ENCODE measurements at places on chromosomes 7 and 10.

DNA sequence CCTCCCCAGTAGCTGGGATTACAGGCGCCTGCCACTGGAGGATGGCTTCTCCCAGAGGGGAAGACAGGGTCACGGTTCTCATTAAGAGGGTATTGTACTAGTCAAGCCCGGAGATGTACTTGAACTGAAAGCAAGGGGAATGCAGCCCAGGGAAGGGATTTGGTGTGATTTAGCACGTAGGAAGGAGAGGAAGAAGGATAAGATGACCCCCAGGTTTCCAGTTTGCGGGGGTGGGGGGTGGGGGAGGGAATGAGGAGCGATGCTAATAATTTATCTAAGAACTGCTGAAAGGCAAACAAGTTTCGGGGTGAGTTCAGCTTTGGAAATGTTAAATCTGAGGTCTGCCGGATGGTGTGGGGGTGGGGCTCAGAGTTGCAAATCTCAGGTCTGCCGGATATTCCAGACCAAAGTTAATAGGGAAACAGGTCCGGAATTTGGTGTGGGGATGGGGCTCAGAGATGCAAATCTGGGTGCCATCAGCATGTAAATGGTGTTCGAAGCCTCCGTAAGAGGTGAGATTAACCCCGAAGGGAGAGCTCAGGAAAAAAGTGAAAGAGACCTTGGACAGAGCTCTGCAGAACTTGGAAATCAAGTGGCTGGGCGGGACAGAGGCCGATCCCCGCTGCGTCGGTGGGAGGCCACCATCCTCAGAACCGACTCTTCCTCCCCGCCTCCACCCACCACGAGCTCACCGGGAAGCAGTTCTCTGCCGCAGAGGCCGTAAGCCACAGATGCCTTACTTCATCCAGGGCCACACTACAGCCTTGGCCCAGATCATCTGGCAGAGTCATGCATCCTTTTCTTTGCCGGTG is 1.6 kb upstream of the SEPHS1 start:
- no peak for DNase-seq

- no peak for DNase-seq
These were observed 149.2 kb downstream of the XPNPEP1 start for GRCh38 chr10:109774121-109774440.

DNA sequence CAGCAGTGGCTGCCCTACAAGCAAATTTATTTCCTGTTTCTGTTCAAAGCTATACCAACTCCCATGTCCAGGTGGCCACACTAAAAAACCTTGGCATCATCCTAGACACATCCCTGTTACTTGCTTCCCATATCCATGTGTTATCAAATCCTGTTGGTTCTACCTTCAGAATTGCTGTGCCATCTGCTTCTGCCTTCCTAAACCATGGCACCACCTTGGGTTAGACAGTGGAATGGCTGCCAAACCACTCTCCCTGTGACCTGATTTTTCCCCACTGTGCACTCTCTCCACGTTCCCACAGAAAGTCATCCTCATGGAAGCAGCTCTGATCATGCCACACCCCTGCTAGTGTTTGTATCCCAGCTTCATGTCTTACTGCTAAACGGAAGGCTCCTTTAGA is 697.6 kb upstream of the GALNT17 start:
- DNase-seq: no peak

- no peak for DNase-seq
These were observed 373.3 kb downstream of the HTR7 start for GRCh38 chr10:90484518-90484917.

- no peak for DNase-seq
These were observed 32.3 kb downstream of the AGR3 start for GRCh38 chr7:16849296-16850148.

- no peak for DNase-seq
These were observed 6.4 kb upstream of the PON2 start for GRCh38 chr7:95441042-95441823.

DNA sequence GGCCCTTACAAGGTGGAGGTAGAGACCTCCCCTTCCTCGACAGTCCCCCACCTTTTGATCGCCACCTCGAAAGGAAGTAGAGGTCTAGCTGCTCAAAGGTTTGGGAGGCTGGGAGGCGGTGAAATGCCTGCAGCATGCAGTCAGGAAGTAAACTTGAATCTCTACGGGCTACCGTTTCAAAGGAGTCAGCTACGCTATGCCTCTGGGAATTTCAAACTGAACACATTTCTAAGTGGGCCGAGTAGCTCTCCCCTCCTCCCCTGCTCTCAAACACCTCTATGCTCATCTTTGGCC is 68.0 kb downstream of the CXCL12 start:
- no peak for DNase-seq

DNA sequence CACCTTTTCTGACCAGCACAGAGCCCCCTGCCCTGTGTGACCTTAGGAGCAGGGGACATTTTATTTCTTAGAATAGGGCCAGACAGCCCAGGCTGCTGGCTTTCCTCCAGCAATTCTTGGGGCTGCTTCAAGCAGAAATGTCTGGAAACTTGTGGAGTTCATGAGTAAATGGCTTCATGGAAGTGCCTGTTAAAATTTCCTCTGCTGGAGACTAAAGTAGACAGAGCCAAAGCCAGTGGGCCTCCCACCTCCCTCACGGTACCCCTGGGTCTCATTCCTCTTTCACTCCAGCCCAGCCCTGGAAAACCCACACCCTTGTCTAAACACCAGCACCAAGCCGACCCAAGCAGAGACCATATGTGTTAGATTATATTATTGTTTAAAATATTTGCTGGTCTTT is 505.5 kb upstream of the ZMIZ1 start:
- DNase-seq: no peak

- no peak for DNase-seq
These were observed 77.3 kb downstream of the STK31 start for GRCh38 chr7:23787272-23787671.

GRCh38 chr7:34341326-34341725 is 316.7 kb upstream of the NPSR1 start:
- no peak for DNase-seq

GRCh38 chr10:97590082-97590747 is 694 bp downstream of the C10orf62 start:
- no peak for DNase-seq

- no peak for DNase-seq
These were observed 126.2 kb downstream of the MDFIC start for GRCh38 chr7:115047958-115048720.

- DNase-seq: no peak
These were observed 44.6 kb downstream of the VWA2 start for GRCh38 chr10:114283535-114284234.

DNA sequence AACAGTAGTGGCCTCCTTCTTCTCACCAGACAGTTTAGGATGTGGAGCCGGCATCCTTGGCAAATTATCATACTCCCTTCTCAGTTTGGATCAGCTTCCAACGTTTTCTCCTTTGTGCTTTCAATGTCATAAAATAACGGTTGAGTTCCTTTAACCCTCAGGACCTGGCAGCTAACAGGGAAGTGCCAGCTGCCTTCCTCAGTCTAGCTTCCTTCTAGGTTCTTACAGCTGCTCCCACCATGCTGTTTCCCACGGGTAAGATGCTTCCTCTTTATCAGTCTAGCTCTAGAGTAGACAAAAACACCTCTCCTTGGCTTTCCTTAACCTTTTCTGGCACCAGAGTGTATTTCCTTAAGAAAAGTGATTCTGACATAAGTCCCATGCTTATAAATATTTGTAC is 33.2 kb downstream of the BLVRA start:
- DNase-seq: no peak

DNA sequence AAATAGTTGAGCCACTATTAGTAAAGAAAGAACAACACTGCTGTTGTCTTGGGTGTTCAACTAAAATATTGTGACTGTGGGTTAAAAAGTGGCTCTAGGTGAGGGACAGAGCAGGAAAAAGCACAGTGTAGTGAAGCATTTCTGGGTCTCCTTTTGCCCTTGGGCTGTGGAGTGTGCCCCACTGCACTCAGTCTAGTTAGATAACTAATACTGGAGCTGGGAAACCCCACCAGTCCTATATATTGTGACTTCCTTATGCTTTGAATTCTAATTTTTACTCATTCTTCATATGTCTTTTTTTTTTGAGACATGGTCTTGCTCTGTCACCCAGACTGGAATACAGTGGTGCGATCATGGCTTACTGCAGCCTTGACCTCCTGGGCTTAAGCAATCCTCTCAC is 195.1 kb downstream of the EXOC4 start:
- DNase-seq: no peak

DNA sequence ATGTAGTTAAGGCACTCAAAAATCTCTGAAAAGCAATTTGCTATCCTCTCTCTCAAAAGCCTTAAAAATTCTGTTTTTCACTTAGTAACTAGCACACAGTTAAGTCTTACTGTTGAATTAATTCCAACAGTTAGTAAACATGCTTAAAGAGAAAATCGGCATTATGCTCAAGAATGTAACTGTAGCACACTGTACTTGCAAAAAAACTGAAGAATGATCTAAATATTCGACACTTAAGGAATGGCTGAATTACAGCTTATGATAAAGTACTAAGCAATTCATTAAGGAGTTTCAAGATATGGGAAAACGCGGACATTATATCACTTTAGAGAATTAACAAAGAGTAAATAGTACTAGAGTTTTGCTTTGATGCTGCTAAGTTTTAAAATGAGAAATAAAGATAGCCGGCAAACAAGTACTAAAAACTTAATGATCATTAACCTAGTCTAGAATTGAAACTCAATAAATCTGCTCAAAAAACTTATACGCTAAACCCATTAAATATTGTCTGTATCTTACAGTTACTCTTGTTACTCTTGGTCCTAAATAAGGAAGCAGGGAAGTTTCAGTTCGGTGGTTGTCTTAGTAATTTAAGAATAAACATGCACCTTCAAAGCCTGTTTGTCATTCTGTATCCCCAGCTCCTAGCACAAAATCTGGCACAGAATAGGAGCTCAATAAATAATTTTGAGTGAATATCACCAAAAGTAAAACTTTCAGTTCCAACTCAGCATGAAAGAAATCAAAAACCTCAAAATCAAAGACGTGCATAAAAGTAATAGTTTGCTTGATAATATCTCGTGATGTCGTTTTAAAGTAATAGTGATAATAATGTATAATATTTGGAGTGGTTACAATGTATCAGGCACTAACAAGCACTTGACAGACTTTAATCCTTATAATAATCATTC is 1.2 kb downstream of the TRDMT1 start:
- DNase-seq: no peak

DNA sequence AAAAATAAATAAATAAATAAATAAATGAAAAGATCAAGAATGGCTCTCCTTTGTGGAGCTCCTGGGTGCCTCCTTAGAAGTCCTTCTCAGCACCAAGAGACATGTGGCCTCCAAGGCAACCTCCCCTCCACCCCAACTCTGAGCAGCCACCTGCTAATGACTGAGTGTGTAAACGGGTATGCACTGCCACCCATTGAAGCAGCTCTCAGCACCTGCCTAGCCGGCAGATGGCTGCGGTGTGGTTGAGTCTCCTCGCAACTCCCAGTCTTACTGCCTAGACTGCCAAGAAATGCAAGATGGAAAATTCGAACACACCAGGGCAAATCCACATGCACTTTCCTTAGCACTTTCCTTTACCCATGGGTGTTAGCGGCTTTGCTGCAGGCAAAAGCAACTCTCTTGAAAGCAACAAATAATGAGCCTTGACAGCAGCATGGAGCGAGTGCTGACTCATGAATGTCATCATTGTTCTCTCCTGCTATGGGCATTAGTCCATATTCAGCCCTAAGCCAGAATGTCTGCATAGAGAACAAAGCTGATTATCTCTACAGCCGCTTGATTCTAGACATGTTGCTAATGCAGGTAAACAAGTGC is 913.9 kb upstream of the AUTS2 start:
- DNase-seq: no peak

GRCh38 chr7:125670926-125671572 is 741.4 kb upstream of the POT1 start:
- DNase-seq: no peak

GRCh38 chr10:103659674-103660363 is 166.3 kb downstream of the NEURL1 start:
- DNase-seq: peak; percentile 23

DNA sequence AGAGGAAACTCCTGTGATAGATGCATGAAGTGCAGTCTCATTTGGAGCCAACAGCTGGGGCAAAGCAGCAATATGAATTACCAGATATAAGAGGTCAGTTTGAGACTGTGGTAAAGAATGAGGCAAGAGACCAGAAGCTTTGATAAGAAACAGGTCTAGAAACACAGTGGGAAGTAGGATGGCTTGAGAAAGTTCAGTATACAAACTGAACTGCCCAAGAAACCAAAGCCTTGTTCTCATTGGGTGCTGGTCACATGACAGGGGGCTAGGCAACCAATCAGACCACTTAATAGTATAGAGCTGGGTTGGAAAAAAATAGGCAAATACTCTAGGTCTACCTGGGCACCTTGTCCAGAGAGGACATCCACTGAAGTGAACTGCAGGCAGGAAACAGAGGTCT is 46.2 kb upstream of the PLCE1 start:
- DNase-seq: no peak

DNA sequence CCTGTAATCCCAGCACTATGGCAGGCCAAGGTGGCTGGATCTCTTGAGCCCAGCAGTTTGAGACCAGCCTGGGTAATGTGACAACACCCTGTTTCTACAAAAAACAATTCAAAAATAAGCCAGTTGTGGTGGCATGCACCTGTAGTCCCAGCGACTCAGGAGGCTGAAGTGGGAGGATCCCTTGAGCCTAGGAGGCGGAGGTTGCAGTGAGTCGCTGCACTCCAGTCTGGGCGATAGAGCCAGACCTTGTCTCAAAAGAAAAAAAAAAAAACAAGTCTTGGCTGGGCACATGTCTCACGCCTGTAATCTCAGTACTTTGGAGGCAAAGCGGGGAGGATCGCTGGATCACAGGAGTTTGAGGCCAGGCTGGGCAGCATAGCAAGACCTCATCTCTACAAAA is 74.6 kb upstream of the PDSS1 start:
- DNase-seq: no peak

DNA sequence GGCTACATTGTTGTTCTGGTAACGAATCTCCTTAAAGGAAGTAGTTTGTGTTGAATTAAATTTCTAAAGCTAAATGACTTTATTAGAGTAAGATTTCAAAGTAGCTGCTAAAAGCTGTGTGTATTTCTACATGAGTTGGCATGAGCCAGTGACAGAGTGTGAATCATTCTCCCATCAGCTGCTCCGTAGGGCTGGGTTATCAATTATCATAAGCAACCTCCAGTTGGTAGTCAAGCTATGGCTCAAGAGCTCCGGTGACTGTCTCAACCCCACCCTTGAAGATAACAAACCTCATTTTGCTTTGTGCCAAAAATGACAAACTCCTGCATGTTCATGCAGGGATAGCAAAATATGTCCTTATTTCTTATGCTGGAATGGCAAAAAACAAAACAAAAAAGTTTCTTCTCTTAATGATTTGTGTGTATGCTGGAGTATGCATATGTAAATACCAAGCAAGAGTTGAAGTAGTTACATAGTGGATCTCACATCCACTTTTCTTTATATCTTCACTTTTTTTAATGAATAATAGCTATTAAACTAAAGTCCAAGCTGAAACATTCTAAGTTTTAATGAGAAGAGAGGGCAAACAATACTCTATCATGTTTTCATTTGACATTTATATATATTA is 249.4 kb downstream of the CACNA2D1 start:
- no peak for DNase-seq

All from activated T-cell treated with anti-CD3 and anti-CD28 coated beads for 1 hour (primary cell).